ENCODE measurements at places on chromosomes 6 and 20. TPM values are rescaled to one million over a fixed set of nuclear protein-coding genes. Genes with fewer than 3 reads are reported as not detected.

Gene PSMB8
- total RNA-seq, result 20.2 TPM

Gene DEFB115
- not detected for total RNA-seq

Gene CNKSR3
- 3.8 TPM for total RNA-seq

Gene PRDM1
- total RNA-seq, result 2.1 TPM

Gene BPIFB4
- total RNA-seq, result not detected

Gene C20orf144
- not detected for total RNA-seq

Gene ABHD16B
- total RNA-seq, result not detected

Gene ZNF831
- 0.07 TPM for total RNA-seq

Gene SRPK1
- 104 TPM for total RNA-seq

Gene KCNQ5
- total RNA-seq, result 5.3 TPM

Gene SLC26A8
- not detected for total RNA-seq

Gene STX11
- 2.0 TPM for total RNA-seq

Gene C6orf52
- not detected for total RNA-seq

Gene MC3R
- total RNA-seq, result not detected

Gene BMP7
- not detected for total RNA-seq

Gene VIP
- total RNA-seq, result 0.88 TPM

Gene PGC
- not detected for total RNA-seq

Data from gastrocnemius medialis (tissue), 4 donors.